ENCODE measurements at places on chromosomes 11 and 22.
A peak's percentile ranks its signal among the peaks of the same experiment; 100 is the strongest.

- no peak for DNase-seq
These were observed 17.1 kb downstream of the PSMD13 start for GRCh38 chr11:253886-254270.

GRCh38 chr11:61056981-61057380 is 45.3 kb upstream of the CD5 start:
- DNase-seq: no peak

DNA sequence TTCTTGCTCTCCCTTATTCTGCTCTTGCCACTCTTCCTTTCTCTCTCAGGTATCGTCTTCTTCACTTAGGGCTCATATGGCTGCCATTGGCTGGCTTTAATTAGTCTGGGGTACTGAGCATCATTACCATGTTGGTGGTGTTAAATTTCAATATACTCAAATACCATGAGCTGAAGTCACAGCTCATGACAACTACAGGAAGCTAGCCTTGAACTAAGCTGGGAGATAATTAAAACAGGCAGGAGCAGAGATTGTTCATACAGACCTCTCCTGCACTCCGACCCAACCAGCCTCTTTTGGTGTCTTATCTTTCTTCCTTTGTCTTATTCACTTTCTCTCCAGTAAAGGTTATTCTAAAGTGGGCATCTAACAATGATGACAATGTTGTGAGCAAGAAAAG is 130.9 kb upstream of the BLID start:
- no peak for DNase-seq

GRCh38 chr11:123055191-123055901 is 6.6 kb downstream of the HSPA8 start:
- no peak for DNase-seq

DNA sequence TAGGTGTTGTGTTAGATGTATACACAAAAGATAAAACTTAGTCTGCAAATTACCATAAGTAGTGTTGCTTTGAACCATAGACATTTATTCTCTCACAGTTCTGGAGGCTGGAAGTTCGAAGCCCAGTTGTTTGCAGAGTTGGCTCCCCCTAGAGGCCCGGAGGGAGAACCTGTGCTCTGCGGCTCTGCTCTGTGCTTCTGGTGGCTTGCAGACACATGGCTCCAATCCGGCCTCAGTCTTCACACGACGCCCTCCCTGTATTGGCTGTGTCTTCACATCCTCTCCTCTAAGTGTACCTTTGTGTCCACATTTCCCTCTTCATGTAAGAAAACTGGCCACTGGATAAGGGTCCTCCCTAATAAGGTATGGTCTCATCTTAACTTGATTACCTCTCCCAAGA is 128.4 kb downstream of the OPCML start:
- DNase-seq: no peak

- no peak for DNase-seq
These were observed 128.7 kb downstream of the ARL14EP start for GRCh38 chr11:30451626-30452025.

DNA sequence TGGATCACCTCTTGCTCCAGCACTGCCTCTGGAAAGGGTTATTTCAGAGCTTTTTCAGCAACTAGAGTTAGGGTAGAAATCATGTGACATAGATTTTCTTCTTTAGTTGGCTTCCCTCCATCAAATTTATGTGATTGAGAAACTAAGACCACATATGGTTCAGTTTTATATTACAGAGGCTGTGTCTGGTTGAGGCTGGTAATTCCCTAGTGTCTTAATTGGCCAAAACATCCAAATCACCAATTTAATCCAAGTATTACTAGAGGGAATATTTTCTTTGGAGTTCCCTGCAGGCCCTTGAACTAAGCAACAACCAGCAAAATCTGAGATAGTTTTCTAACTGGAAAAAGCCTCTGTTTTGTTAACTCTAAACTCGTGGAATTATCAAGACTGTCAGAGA is 136.3 kb downstream of the ARHGAP42 start:
- DNase-seq: no peak

DNA sequence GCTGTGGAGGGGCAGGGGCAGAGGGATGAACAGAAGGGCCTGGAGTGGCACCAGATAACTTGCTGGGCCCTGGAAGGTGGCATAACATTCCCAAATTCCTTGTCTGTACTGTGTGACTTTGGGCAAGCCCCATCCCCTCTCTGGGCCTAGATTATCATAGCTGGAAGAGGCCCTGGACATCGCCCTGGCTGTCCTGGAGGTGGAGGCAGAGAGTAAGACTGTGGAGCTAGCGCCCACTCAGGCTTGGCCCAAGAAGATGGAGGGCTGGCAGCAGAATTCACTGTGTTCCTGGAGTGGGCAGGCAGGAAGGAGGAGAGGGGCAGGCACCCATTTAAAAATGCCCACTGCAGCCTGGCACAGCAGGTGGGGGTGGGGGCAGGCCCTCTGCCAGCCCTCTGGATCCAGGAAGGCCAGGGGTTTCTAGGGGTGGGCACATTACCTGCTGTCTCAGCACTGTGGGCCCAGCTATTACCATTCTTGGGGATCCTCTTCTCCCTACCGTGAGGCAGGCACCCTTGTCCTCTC is 22.6 kb downstream of the ARHGEF17 start:
- no peak for DNase-seq

DNA sequence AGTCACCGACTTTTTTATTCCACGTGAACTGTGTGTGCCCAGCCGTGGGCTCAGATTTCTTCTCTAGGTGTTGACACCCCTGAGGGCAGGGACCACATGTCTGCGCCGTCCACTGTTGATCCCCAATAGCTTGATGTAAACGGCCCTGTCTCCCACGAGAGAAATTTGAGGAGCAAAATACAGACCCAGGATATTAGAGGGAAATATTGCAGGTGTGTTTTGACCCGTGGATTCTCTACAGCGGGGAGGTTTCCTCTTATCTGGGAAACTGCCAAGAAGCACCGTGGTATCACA is 437.5 kb downstream of the TBC1D22A start:
- no peak for DNase-seq

DNA sequence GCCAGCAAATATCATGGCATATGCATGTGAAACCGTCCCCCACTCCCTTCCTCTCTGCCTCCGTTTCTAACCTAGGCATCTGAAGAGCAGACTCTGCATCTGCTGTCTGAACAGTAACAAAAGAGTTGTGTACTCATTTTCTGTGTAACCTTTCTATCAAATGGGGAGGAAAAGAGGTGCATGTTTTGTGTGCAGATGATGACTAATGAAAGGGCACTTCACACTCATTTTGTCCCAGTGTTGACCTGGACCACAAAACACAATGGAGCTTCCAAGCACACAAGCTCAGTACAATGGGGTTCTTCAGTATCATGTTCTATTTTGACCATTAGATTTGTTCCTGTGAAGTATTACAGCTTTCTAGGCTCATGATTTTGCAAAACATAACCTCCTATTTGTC is 13.0 kb downstream of the JHY start:
- peak; percentile 84 for DNase-seq

DNA sequence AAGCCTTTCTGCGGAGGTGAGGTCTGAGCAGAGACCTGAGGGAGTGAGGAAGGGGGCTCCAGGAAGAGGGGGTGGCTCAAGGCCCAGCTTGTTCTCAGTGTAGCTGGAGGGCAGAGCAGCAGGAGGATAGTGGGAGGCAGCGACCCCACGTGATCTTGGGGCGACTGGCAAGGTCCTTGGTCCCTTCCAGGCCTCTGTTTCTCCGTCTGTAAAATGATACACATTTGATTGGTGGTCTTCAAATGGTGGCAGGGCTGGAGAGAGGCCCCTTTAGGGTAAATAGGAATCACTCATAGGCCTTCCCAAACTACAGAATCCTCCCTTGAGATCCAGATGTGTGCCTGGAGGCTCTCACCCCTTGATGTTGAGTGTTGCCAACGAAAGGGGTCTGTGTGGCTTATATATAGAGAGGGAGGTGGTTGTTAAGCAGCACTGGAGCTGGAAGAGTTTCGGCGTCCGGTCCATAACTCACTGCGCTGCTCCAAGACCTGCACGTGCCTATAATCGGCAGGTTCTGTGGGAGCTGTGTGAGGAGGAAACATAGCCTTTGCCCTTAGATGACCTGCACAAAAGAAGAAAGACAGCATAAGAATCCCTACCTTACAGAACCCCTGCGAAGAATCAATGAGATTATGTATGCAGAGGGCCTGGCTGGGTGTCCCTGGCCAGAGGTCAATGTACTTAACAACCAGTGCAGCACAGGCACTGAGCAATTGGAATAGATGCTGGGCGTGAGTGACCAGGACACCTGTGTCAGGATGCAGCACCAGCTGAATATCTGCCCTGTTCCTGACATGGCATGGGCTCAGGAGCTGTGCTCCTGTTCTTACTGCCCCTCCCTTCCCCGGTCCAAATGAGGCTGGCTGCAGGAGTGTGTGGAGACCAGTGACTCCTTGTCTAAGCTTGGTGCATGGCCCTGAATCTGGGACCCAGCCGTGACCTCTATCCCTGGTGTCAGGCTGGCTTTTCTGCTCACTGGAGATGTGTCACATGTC is 28.7 kb downstream of the OTOG start:
- no peak for DNase-seq

- DNase-seq: no peak
These were observed 87.2 kb downstream of the FAT3 start for GRCh38 chr11:92311616-92312449.

- DNase-seq: peak; percentile 0
These were observed 16.9 kb upstream of the SPTY2D1 start for GRCh38 chr11:18650859-18651557.

DNA sequence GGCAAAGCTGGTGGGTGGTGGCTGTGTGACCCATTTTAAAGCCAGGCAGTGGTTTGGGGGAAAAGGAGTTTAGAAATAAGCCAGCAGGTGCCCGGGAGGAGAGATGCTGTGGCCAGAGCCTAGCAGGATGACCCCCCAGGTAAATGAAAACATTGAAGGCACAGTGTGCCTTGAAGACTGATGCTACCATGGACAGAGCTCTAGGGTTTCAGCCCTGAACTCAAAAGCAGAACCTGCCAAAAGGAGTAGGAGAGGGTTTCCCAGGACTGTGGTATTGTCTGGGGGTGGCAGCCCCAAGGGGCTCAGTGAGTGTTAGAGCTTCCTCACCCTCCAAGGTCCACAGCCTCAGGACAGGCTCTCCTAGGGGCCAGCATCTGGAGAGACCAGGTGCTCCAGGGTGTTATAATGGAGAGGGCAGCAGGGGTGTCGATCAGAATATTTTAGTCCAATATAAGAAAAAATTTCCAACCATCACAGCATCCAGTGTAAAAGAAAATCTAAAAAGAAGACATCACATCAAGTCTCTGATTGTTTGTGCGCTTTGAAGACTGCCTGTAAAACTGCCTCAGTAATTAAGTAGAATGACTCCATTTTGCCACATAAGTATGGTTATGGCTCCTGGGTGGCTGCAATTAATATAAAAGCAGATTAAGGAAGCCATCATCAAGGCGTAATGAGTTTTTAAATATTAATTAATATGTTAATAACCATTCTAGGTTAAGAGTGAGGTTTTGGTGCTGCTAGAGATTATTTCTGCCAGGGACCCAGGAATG is 88.6 kb upstream of the LMO1 start:
- DNase-seq: no peak

GRCh38 chr11:67996622-67997474 is 7.0 kb downstream of the UNC93B1 start:
- no peak for DNase-seq

- DNase-seq: no peak
These were observed 549.3 kb upstream of the CADM1 start for GRCh38 chr11:116053548-116053919.

All from NCI-H1105 (cell line).